ENCODE measurements at places on chromosomes 5 and 9. TPM values are rescaled to one million over a fixed set of nuclear protein-coding genes. Genes with fewer than 3 reads are reported as not detected.

DNA sequence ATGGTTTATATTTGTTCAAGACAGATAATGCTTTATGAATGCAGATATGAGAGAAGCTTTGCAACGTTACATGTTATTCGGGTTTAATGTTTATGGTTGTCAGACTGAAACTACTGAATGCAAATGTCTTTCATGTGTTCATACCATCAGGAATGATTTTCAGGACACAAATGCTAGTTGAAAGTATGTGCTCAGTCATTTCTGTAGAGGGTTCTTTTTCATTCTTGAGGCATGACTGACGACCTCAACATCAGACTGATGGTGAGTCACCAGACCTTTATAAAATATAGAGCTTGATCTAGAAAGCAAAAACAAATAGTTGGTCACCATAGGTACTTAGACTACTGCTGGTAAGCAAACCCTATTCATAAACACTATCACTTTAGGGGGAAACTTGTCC is 287.3 kb upstream of the NUDT12 start:
- no peaks in the 10 kb centered on the region for H3K27me3 ChIP-seq
- H3K36me3 ChIP-seq = no peaks in the 10 kb centered on the region
- H3K4me3 ChIP-seq = no peak overlapping the region
- no peak for DNase-seq

DNA sequence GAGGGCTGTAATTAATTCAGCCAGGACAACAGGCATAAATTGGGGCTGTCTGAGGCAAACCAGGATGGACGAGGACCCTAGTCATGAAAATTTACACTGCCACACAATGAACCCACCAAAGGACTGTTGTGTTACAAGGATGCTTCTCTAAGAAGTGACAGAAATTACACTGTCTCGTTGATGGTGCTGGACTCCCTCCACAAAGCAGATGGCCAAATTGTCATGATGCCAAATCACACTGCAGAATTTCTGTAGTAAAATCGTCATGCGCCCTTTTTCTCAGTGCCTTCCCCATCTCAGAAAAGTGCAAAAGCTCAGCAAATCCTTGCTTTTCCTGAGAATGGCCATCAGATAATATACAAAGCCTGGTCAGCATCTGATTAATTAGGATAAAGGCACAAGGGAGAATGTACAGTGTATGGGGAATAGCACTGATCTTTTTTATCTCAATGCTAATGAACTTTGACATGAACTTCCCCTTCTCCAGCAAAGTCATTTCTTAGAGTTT is 545.8 kb downstream of the CSNK1G3 start:
- H3K36me3 ChIP-seq = no peaks in the 10 kb centered on the region
- no peaks in the 10 kb centered on the region for H3K27me3 ChIP-seq
- H3K27ac ChIP-seq = no peak overlapping the region
- DNase-seq = no peak
- H3K4me3 ChIP-seq = no peak overlapping the region

DNA sequence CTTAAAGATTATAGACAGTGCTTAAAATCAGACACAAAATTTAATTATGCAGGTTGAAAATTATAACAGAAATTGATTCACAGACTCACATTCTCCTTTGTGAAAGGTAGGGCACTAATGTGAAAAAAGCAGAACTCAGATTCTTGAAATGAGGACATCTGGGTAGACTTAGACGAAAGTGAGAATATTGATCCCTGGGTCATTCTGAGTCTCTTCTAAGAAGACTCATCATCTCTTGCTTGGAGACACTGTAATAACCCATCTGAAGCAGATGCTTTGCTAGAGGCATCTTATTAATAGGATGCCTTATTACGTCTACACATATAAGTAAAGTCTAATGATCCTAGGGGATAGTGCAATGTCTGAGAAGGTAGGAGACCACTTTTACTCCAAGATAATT is 274.4 kb downstream of the HINT1 start:
- no peaks in the 10 kb centered on the region for H3K36me3 ChIP-seq
- H3K4me1 ChIP-seq = no peaks in the 10 kb centered on the region
- H3K27ac ChIP-seq = no peak overlapping the region
- H3K27me3 ChIP-seq = no peaks in the 10 kb centered on the region
- H3K4me3 ChIP-seq = no peak overlapping the region
- no peak for DNase-seq

GRCh38 chr9:99075246-99075912 is 29.5 kb upstream of the TGFBR1 start:
- no peaks in the 10 kb centered on the region for H3K36me3 ChIP-seq
- no peaks in the 10 kb centered on the region for H3K27me3 ChIP-seq
- H3K4me1 ChIP-seq = no peaks in the 10 kb centered on the region
- no peak overlapping the region for H3K4me3 ChIP-seq
- no peak for DNase-seq

DNA sequence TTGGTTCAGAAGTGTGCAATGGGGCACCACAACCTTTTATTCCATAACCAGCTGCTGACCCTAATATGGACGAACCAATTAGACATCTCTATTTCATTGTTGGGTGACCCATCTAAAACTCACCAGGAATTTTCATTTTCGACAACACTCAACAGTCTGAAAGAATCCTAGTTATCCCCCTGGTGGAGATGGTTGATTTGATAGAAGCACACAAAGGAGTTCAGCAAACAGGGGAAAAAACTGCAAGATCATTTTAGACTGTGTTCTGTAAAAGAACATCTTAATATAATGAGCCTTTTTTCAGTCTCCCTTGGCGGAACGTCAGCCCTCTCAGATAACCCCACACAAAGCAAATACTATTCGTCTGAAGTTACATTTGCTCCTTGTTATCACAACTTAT is 367.4 kb downstream of the KIAA0825 start:
- no peak overlapping the region for H3K4me3 ChIP-seq
- DNase-seq = no peak
- no peaks in the 10 kb centered on the region for H3K4me1 ChIP-seq
- no peaks in the 10 kb centered on the region for H3K36me3 ChIP-seq
- H3K27me3 ChIP-seq = no peaks in the 10 kb centered on the region

- H3K36me3 ChIP-seq = no peaks in the 10 kb centered on the region
- H3K27me3 ChIP-seq = peaks cover 4% of the 10 kb centered on the region
- H3K4me1 ChIP-seq = no peaks in the 10 kb centered on the region
- DNase-seq = no peak
Observed at GRCh38 chr5:1726469-1726865, 73.2 kb downstream of the MRPL36 start.

DNA sequence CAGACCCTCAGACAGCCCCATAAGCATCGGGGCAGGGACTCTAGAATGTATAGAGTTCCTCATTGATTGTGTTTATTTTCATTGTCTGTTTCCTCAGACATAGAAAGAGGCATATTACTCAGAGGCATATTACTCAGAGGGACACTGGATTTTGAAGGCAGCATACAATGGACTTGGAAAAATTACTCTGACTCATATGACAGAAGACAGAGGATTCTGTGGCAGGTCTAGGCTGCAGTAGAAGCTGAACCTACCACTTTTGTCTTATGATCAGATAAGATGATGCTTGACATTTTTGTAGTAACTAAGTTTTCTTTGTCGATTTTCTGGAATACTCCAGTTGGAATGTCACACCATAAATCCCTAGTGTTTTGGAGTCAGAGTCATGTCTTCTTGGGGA is 105.2 kb downstream of the ST8SIA4 start:
- H3K4me3 ChIP-seq = no peak overlapping the region
- peak; percentile 77 for DNase-seq
- H3K36me3 ChIP-seq = no peaks in the 10 kb centered on the region

- no peaks in the 10 kb centered on the region for H3K4me1 ChIP-seq
- H3K27me3 ChIP-seq = no peaks in the 10 kb centered on the region
- no peak overlapping the region for H3K27ac ChIP-seq
- H3K4me3 ChIP-seq = no peak overlapping the region
- no peaks in the 10 kb centered on the region for H3K36me3 ChIP-seq
Observed at GRCh38 chr5:64971513-64971912, 202.8 kb downstream of the CWC27 start.

GRCh38 chr9:128369024-128369706 is 2.0 kb upstream of the URM1 start:
- peaks cover 23% of the 10 kb centered on the region for H3K4me1 ChIP-seq
- H3K4me3 ChIP-seq = no peak overlapping the region
- H3K27me3 ChIP-seq = no peaks in the 10 kb centered on the region

The SLC28A3 gene
- total RNA-seq = not detected

The NIPBL gene
- total RNA-seq = 50.7 TPM

Data from endothelial cell of umbilical vein (primary cell).